Naive thymus-derived CD4-positive, alpha-beta T cell (primary cell): ENCODE measurements at places on chromosomes 5 and 9. TPM values are rescaled to one million over a fixed set of nuclear protein-coding genes. Genes with fewer than 3 reads are reported as not detected.

DNA sequence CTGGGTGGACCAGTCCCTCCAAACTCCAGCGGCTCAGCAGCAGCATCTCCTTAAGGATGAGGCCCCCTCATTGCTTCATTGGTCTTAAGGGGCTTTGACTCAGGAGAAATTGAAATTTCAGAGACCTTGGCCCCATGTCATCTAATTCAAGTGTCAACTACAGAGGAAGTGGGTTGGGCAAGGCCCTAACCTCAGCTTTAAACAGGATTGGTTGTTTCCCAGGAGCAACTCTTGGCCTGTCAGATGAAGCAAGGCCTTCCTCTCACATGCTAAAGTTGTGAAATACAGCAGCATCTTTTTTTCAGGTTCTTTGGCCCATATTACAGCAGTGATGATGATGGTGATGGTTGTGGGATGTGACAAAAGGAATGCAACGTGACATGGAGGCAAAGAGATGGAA lies 348.3 kb downstream of the ICE1 start:
- no peak for DNase-seq
- no peak overlapping the region for H3K4me3 ChIP-seq
- H3K4me1 ChIP-seq: no peaks in the 10 kb centered on the region
- H3K27ac ChIP-seq: no peak overlapping the region
- H3K36me3 ChIP-seq: no peaks in the 10 kb centered on the region
- no peaks in the 10 kb centered on the region for H3K27me3 ChIP-seq

DNA sequence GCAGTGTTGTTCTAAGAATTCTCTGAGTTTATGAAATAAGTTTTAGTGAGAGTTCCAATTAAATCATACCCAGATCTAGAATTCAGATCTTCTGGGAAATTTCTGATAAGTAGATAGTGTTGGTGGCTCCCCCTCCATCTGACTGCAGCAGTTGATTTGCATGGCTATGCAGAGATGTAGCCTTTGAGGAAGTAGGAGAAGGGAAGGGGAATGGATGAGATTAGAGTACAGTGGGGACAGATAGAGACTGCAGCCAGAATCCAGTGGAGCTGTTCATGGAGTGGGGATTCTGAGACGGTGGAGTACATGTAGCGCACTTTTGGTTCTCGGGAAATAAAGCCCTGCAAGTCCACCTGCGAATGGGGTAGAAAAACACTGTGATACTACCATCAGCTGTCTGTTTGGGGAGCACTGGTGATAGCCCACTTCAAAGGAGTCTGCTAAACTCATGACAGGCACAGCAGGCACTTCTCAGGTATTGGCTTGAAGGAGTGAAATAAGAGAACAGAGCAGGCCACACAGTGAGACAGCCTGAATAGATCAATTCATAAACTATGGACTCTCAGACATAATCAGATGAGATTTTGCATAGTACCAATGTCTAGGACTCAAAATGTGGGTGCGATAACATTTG lies 96.8 kb downstream of the ALDH1A1 start:
- no peaks in the 10 kb centered on the region for H3K27me3 ChIP-seq
- no peak overlapping the region for H3K4me3 ChIP-seq
- no peaks in the 10 kb centered on the region for H3K4me1 ChIP-seq
- no peak for DNase-seq

DNA sequence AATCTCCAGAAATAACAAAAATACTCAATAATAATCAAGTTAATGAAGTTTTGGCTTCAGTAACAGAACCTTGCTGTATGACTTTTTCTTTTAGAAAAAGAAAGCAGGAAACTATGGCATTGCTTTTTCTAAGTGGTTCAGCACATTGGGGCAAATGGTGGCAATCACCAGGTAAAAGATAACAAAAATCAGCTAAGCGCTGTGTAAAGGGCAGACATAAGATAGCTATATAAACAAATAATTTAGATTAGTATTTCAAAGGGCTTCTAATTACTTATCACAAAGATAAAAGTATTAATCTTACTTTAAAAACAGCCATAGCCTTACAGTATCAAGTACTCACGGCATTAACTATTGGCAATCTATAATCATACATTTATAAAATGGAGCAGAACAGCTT lies 10.0 kb downstream of the TMEM161B start:
- no peak overlapping the region for H3K4me3 ChIP-seq
- H3K27ac ChIP-seq: no peak overlapping the region
- no peaks in the 10 kb centered on the region for H3K27me3 ChIP-seq
- no peaks in the 10 kb centered on the region for H3K4me1 ChIP-seq
- no peaks in the 10 kb centered on the region for H3K36me3 ChIP-seq

PKD2L2 gene
- 0.28 and 0.46 TPM in 2 replicates for total RNA-seq

SLC6A19 gene
- not detected for total RNA-seq
